ENCODE measurements at places on chromosomes 11 and 22.
A peak's percentile ranks its signal among the peaks of the same experiment; 100 is the strongest.

DNA sequence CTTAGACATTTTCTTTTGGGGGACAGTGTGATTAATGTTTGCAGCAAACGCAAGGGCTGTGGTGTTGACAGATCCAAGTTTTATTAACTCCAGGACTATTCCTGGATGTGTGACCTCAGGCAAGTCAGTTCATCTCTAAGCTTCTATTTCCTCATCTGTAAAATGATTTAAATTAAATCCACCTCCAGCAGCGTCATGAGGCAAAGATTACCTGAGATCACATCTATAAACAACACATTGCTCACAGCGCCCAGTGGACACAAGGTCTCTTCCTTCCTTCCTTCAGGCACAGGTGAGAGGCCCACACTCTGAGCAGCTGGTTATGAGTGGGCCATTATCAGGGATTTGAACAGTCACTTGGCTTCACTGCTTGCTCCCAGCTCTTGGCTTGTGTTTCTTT lies 111.2 kb upstream of the RASSF10 start:
- DNase-seq, result no peak

GRCh38 chr11:33347490-33348125 lies 90.4 kb downstream of the HIPK3 start:
- DNase-seq, result no peak

GRCh38 chr11:114059278-114059983 lies at the start of gene ZBTB16:
ZBTB16 (plus strand) TSS chr11:114059711; CDS start chr11:114063301, 3,590 bp downstream.
- no peak for DNase-seq

- no peak for DNase-seq
Measured at GRCh38 chr22:49009359-49010063, 818.2 kb downstream of the BRD1 start.

- DNase-seq, result peak; percentile 54
Measured at GRCh38 chr11:78646564-78647185, 72.0 kb upstream of the NARS2 start.

DNA sequence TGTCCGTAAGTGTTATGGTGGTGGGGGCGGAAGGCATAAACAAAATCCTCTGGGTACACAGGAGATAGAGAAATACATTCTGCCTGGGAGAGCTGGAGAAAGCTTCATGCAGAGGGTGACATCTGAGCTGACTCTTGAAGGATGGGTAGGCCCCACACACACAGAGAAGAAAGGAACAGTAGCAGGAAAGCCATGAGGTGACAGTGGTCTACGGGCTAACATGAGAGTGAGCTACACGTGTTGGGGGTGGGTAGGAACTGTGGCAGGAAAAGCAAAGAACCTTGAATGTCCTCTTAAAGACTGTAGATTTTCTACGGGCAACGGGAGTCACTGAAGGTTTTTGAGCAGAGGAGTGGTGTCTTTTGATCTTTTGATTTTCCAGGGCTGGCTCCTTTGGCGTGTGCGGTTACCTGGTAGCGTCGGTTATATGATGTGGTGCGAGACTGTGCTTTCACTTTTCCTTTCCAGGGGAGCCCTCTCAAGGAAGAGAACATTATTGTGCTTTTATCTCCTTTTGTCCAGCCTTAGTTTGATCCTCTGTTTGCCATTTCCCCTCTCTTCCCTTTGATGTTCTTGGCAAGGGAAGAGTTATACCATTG lies 39.7 kb downstream of the ADAMTS8 start:
- no peak for DNase-seq

DNA sequence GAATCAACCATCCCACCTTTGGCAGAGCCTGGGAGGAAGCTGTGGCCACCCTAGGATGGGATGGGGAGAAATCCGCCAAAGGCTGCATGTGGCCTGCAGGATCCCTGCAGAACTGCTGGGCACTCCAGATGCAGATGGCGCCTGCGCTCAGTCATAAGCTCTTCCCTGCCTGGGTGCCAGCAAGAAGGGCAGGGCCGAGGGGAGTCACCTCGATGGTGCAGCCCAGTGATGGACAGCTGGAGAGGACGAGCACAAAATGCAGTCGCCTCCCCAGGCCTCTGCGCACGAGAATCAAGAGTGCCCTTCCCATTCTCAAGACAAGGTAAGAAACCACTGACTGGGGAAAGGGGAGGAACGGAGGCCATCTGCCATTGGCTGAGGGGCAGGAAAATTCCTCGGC lies 693.6 kb downstream of the TBC1D22A start:
- no peak for DNase-seq

DNA sequence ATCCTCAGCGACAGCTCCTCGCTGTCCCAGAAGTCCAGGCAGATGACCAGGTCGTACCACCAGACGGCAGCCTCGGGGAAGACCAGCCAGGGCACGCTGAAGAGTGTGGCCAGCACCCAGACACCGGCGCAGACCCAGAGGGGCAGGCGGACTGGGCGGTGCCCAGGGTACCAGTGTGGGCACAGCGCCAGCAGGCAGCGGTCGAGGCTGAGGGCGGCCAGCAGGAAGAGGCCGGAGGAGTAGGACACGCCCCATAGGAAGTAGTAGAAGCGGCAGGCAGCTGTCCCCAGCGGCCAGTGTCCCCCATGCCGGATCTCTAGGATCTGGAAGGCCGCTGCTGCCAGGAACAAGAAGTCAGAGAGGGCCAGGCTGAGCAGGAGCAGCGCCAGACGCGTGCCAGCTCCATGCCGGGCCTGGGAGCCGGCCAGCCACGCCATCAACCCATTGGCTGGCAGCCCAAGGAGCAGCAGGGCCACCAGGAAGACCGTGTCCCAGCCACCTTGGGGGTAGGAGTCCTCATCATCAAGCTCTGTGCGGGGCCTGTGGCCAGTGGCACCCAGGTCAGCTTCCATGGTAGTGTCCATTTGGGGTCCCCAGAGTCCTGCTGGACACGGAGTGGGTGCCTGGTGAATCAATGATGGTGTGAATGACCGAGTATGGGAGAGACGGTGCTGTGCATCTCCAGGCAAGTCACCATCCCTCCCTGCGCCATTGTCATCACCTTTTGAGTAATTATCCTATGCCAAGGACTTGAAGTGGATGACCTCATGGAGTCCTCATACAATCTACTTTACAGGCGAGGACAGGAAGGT lies at the start of gene GPR152:
Gene GPR152, minus strand, starts transcription at position 589 of the 812 bp plus-strand sequence. Its CDS starts 5 bp downstream, at position 584.
- no peak for DNase-seq

GRCh38 chr22:36544107-36544620 lies 15.2 kb upstream of the EIF3D start:
- DNase-seq, result no peak

- DNase-seq, result no peak
Measured at GRCh38 chr11:29272019-29272654, 744.7 kb downstream of the KCNA4 start.

- no peak for DNase-seq
Measured at GRCh38 chr11:66146074-66146473, 76.0 kb downstream of the PACS1 start.

DNA sequence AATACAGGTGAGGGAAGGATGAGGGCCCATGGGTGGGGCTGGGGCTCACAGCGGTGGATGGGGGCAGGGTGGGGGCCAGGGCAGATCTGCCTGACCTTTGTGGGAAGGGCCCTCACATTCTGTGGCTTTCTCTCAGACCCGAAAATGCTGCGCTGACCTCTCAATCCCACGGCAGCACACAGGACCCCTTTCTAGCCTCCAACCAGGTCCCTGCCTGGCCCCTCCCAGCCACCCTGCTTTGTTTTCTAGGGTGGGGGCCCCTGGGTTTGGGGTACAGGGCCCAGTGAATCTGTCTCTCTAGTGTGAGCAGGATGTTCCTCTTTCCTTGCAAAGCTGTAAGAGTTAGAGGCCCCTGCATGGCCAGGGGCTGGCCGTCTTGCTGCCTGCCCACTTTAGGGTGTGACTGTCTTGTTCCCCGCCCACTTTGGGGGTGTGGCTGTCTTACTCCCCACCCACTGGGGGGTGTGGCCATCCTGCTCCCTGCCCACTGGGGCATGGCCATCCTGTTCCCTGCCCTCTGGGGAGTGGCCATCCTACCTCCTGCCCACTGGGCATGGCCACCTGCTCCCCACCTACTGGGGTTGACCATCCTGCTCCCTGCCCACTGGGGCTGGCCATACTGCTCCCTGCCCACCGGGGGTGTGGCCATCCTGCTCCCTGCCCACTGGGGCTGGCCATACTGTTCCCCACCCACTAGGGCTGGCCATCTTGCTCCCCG lies 11.5 kb downstream of the PARVG start:
- DNase-seq, result peak; percentile 62

DNA sequence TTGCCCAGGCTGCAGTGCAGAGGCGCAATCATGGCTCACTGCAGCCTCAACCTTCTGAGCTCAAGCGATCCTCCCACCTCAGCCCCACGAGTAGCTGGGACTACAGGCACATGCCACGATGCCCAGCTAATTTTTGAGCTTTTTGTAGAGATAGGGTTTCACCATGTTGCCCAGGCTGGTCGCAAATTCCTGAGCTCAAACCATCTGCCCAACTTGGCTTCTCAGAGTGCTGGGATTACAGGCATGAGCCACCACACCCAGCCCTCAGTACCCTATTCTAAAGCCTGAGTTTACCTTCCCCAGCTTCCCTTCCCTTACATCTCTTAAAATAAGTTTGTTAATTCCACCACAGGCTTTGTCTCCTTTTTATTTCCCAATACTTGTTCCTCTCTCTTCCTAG lies 59.1 kb downstream of the AMBRA1 start:
- DNase-seq, result no peak

- no peak for DNase-seq
Measured at GRCh38 chr11:19512618-19513017, 200.0 kb upstream of the NAV2 start.

DNA sequence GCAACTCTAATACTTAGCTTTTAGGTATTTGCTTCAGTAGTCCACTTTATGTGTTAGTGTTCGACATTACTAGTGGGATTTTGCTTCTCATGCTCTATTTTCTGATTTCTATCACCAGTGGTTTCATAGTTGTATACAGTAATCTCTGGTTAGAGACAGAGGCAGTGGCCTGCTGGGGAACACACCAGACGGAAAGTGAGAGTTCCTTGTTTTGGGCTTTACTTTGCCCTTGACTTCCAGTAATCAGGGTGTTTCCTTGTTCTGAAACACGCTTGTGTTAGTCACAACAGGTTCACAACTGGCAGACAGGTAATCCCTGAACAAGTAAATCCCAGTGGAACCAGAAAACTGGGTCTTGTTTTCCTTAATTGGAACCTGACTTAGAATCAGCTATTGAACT lies 56.0 kb downstream of the PACS1 start:
- DNase-seq, result no peak

GRCh38 chr11:1202154-1202775 lies 20.6 kb upstream of the MUC5B start:
- DNase-seq, result peak; percentile 29

GRCh38 chr11:133832991-133833897 lies 12.1 kb downstream of the SPATA19 start:
- DNase-seq, result no peak

- no peak for DNase-seq
Measured at GRCh38 chr11:112453601-112454577, 193.2 kb upstream of the PLET1 start.

DNA sequence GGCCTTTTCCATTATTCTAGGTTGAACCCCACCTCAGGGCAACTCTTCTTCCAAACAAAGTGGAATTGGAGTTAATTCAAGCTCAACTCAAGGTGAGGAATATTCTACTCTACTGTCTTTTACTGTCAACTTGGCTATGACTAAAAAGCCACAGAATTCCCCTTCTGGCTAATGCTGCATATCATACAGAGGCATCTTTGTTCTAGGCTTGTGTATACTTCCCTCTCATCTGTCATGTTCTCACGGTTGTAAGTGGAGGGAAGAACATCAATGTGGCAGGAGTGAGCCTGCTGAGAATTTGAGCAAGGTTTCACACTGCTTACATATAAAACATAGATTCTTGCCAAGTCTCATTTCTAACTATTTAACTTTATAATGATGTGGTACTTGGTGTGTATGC lies 921.4 kb upstream of the CNTN5 start:
- DNase-seq, result no peak

- no peak for DNase-seq
Measured at GRCh38 chr22:27358096-27358870, 443.3 kb downstream of the MN1 start.

- no peak for DNase-seq
Measured at GRCh38 chr11:85619499-85619898, 7.6 kb downstream of the DLG2 start.

DNA sequence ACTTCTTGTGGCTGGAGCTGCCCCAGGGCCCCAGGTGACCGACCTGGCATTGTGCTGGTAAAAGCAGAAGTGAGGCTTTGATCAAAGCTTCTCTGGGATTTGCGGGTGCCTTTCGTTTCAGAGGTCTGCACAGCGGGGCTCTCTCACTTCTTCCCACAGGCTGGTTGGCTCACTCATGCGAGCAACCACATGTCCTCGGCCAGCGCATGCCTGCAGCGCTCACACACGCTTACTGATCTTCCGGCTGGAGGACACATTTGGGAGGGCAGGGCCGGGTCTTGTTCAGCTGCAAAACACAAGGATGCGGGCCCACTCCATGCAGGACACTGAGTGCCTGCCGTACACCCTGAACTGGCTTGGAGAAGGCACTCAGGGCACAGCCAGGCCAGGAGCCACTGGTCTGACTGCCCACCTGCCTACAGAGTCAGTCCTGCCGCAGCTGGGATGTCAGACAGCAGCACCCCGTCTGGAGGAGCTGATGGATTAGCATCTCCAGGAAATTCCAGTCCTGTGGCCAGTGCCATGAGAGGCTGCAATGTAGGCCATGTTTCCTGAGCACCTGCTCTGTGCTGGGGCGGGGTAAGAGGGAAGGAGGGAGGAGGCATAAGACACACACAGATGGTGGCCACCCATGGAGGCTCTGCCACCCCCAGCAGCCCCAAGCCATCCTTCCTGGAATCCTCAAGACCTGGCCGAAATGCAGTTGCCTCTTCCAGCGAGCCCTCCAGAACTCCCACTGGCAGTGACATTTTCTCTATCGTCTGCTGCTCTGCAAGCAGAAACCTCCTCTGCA lies 1383.2 kb downstream of the BRD1 start:
- no peak for DNase-seq

DNA sequence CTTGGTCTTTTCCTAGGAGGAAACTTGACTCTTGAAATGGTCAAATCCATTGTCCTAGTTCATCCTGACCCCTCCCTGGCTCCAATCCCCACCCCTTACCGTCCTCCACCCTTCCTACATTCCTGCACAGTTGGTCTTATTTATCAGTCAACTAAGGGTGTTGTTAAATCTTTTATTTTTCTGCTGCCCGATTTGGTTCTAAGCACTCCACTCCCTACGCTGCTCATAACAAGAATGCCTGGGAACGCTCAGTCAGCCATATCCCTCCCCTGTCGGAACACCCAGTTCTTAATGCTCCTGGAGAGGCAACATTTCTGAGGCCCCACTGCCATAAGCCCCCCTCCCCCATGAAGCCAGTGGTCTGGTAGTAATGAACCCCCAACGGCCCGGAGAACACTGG lies 9.7 kb downstream of the EHF start:
- no peak for DNase-seq

GRCh38 chr22:35731321-35731720 lies 13.6 kb downstream of the APOL5 start:
- no peak for DNase-seq

DNA sequence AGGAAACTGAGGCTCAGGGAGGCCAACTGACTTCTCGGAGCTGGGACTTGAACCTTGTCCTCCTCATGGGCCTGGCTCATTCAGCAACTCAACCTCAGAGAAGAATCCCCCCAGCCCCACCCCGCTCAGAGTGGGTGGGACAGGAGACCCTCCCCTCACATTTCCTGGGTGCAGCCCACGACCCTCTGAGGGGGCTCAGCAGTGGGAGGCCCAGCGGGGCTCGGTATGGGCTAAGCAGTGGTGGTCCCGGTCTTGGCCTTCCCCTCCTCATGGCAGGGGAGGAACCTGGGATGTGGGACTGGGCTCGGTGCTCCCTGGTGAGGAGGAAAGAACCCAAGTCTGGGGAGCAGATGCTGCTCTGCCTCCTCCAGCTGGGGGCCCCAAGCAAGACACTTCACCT lies 14.2 kb upstream of the CABP7 start:
- no peak for DNase-seq

- DNase-seq, result peak; percentile 80
Measured at GRCh38 chr22:20429254-20430100, 8.1 kb downstream of the SCARF2 start.
